Coronary artery (tissue), 2 donors: ENCODE measurements at places on chromosomes 1 and 21.

DNA sequence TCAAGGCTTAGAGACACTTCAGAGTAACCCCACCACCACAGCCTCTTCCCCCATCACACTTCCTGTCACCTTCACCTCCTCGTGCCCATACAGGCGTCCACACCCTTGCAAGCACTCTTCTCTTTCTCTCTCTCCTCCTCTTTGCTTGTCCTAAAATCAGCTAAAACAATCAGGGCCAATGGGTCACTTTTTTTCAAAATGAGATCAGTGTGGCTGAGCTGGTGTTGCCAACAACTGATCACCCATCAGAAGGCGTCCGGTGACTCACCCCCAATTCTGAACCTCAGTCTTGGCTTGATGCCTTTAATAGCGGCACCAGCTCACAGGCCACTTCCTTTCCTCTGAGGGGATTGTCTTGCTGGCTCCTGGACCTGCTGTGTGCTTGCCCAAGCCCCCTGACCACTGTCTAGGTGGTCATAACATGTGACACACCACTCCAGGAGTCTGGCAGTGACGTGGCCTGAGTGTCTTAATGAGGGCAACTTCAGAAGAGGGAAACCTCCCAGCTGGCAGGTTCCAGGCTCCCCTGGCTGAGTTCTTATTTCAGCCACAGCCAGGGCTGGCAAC, 1.6 kb downstream of the DRAXIN start:
- no peak for DNase-seq

GRCh38 chr1:31723828-31724359, 20.1 kb upstream of the COL16A1 start:
- DNase-seq: no peak

GRCh38 chr1:8571200-8571984, 246.0 kb downstream of the RERE start:
- DNase-seq: no peak

DNA sequence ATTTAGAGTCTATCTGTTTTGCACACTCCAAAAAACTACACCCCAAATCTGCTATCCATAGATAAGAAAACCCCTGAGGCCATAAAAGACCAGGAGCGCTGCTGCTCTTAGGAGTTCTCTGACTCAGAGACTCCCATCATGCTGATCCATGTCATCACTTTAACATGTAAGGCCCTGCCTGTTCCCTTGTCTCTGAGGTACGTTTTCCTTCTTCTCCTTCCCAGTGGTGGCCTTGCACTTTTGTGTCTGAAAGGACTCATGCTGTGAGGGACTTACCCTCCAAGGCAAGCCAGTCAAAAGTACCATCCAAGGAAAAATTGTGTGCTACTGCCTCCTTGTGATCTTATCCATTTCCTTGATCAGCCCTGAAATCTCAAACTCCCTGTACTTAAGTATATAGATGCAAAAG, 427.4 kb upstream of the NCAM2 start:
- no peak for DNase-seq

GRCh38 chr21:41634858-41635257, 126.9 kb upstream of the TMPRSS2 start:
- no peak for DNase-seq

DNA sequence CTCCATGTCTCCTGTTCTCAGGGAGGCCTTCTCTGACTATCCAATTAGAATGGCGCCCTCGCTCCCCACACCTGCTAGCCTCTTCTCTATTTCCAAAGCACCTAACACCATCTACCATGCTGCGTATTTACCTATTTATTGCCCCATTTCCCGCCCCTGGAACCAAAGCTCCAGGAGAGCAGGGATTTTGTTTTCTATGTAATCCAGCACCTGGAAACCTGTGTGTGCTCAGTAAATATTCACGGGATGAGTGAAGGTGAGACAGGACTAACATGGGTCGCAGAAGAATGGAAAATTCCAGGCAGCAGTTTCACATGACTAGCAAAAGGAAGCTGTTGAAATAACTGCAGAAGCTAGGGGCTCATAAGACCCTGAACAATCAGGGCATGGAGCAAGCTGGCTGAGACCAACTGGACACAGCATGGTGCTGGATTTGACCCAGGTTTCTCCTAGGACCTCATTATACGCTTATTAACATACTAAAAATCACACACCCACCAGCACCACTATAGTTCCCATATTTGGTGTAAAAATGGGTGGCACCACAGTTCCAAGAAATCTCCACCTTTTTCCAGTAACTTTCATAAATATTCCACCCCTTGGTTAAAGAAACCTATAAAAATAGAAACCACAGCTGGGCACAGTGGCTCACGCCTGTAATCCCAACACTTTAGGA, 15.1 kb upstream of the TENT5B start:
- DNase-seq: no peak

DNA sequence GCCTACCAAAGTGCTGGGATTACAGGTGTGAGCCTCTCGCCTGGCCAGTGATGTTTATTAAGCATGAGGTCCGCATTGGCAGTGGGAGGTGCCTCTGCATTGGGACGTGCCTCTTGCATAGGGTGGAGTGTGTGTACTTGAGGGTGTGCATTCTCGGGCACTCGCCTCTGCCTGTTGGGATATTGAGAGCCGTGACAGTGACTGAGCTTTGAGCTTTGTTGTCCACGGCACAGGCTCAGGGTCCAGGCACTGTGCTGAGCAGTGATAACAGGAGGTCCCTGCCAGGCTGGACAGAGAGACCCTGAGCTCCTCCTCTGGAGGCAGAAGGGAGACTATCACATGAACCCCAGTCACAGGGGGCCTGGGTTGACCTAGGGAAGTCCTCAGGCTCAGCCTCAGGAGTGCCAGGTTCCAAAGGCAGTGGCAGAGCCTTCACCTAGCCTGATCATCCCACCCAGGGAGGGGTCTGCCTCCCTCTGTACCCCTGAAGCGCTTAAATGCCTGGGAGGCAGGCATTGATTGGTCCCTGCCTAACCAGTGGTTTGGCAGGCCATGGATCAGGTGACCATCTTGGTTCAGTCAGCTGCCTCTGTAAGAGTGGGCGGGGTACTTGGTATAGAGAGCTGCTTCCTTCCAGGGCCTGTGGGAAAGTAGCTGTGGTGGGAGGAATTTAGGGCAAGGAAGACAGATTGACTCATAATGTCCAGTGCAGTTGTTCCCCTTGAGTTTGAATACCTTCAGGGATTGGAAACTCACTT, 213.8 kb upstream of the TMEM51 start:
- no peak for DNase-seq

GRCh38 chr1:218447010-218447689, 102.0 kb downstream of the TGFB2 start:
- no peak for DNase-seq
